Smooth muscle cell of the coronary artery (primary cell): ENCODE measurements at places on chromosomes 2 and 18. TPM values are rescaled to one million over a fixed set of nuclear protein-coding genes. Genes with fewer than 3 reads are reported as not detected.

The RNPEPL1 gene
- 2.6 and 10.4 TPM in 2 replicates for total RNA-seq

The MAIP1 gene
- 14.7 and 15.7 TPM in 2 replicates for total RNA-seq

The UCN gene
- total RNA-seq: 0.30 TPM in 1 of 2 replicates, not detected in the other

The ZCCHC2 gene
- 4.1 and 13.6 TPM in 2 replicates for total RNA-seq

The ALPG gene
- not detected in 2 replicates for total RNA-seq

The APOB gene
- total RNA-seq: not detected in 2 replicates

The GATA6 gene
- 4.4 and 51.6 TPM in 2 replicates for total RNA-seq

The CHPF gene
- 48.0 and 109 TPM in 2 replicates for total RNA-seq

The C1QL2 gene
- total RNA-seq: not detected in 2 replicates

The MC5R gene
- total RNA-seq: not detected in 2 replicates

The SH3BP4 gene
- total RNA-seq: 11.2 and 53.3 TPM in 2 replicates

The RESP18 gene
- not detected in 2 replicates for total RNA-seq

The TMEFF2 gene
- 0.12 and 0.60 TPM in 2 replicates for total RNA-seq

The L3MBTL4 gene
- total RNA-seq: under 0.01 TPM in 1 of 2 replicates, not detected in the other

The CDCA7 gene
- total RNA-seq: 0.23 and 0.98 TPM in 2 replicates

The CD226 gene
- 0.15 and 0.23 TPM in 2 replicates for total RNA-seq

The NT5C1B gene
- total RNA-seq: not detected in 2 replicates

The UGT1A5 gene
- total RNA-seq: not detected in 2 replicates

The SCYGR7 gene
- total RNA-seq: not detected in 2 replicates

The TBR1 gene
- not detected in 2 replicates for total RNA-seq

The NETO1 gene
- total RNA-seq: not detected in 2 replicates

The IL36G gene
- total RNA-seq: not detected in 2 replicates

The NOL4 gene
- total RNA-seq: not detected in 2 replicates

The MDH1B gene
- 0.82 and 0.83 TPM in 2 replicates for total RNA-seq

The G6PC2 gene
- not detected in 2 replicates for total RNA-seq

The CAPN14 gene
- 0.08 and 0.12 TPM in 2 replicates for total RNA-seq

The MC2R gene
- total RNA-seq: not detected in 2 replicates

The TEX44 gene
- total RNA-seq: not detected in 2 replicates

The CRYBA2 gene
- total RNA-seq: not detected in 2 replicates

The MTX2 gene
- total RNA-seq: 15.2 and 23.5 TPM in 2 replicates

The SP140 gene
- 0.53 TPM in 1 of 2 replicates, not detected in the other for total RNA-seq

The CROCC2 gene
- 0.12 TPM in 1 of 2 replicates, not detected in the other for total RNA-seq

The BCL2L11 gene
- total RNA-seq: 0.53 and 2.0 TPM in 2 replicates
